ENCODE measurements at places on chromosomes 7 and 10.

DNA sequence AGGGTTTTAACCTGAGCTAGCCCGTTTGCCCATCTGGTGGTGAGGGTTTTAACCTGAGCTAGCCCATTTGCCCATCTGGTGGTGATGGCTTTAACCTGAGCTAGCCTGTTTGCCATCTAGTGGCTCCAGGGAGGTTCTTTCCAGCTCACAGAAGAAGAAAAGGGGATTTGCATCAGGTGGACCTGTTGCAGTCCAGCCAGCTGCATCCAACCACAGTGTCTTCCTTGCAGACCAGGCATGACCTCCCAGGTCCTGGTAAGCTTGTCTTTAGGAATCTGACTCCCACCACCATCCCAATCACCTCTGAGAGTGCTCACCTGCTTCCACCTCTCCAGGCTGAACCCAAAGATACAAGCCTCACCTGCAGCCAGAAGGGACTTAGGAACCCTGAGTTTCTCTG lies 62.4 kb upstream of the EMX2 start:
- no peak for DNase-seq

DNA sequence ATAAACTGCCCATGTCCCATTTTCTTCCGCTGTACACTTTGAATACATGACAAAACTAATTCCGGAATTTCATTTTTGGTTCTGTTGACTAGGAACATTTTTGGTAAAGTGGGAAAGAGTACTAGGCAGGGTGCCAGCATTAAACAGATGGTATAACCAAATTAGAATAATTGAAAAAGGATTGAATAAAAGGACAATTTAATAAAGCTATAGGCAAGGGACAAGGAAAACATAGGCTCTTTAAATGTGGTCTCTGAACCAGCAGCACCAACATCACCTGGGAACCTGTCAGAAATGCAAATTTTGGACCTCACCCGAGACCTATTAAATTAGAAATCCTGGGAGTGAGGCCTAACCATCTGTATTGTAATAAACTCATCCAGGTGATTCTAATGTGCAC lies 376.9 kb downstream of the LRRTM3 start:
- DNase-seq, result no peak

DNA sequence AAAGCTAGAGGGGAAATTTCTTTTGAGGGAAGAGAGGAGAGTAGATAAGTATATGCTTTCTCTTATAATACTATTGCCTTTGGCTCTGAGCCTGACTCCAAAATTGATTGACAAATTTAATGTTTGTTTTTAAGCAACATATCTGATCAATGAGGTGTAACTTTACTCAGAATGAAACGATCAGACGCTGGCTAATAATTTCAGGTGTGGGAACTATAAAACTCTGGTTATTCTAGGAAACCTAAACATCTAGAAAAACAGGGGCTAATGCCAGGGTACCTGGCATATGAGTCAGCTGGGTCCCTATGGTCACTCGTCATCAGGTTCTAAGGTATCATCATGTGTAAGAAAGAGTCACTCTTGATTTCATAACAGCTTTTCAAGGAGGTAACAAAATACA lies 139.7 kb downstream of the ATE1 start:
- DNase-seq, result no peak

GRCh38 chr10:75209086-75209920 lies 1.3 kb upstream of the VDAC2 start:
- no peak for DNase-seq

DNA sequence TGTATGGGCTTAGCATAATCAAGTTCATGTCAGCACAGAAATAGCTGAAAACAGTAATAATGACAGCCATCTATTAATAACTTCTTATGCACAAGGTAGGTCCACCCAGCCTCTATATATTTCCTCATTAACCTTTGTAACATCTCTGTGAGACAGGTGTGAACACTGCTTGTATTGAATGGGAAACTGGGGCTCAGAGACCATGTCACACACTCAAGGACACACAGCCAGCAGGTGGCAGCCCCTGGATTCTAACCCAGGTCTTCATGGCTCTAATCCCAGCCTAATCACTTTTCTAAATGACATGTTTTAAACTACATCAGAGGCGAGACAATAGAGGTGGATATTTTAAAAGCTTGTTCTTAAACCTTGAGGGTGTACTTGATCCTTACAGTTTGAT lies 591.4 kb downstream of the PARD3 start:
- no peak for DNase-seq

DNA sequence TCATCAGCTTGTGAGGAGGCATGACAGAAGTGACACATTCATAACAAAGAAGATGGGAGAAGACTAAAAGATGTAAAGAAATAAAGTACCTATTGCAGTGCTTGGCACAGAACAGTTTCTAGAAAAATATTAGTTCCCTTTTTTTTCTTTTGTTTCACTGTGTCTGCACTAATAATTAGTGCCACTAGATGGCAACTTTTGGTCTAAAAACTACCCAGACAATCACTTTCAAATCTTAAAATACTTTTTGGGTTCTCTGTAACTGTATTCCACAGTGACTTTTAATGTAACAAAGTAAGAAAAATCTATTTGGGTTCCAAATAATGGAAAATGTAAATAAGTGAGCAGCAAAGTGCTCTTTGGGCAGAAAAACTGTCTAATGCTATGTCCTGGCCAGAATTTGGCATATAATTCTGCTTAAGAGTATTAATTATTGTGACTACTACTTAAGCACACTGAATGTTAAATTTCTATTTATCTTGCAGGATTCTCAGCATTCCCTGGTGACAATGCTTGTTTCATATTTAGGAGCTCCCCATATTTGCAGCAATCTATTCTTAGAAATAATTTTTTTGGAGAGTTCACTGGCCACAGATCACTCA lies 134.8 kb upstream of the KIF5B start:
- DNase-seq, result no peak
